NCI-H187 treated with DMSO at 0.1 percent for 48 hours (cell line): ENCODE measurements at places on chromosomes 3 and 15.

DNA sequence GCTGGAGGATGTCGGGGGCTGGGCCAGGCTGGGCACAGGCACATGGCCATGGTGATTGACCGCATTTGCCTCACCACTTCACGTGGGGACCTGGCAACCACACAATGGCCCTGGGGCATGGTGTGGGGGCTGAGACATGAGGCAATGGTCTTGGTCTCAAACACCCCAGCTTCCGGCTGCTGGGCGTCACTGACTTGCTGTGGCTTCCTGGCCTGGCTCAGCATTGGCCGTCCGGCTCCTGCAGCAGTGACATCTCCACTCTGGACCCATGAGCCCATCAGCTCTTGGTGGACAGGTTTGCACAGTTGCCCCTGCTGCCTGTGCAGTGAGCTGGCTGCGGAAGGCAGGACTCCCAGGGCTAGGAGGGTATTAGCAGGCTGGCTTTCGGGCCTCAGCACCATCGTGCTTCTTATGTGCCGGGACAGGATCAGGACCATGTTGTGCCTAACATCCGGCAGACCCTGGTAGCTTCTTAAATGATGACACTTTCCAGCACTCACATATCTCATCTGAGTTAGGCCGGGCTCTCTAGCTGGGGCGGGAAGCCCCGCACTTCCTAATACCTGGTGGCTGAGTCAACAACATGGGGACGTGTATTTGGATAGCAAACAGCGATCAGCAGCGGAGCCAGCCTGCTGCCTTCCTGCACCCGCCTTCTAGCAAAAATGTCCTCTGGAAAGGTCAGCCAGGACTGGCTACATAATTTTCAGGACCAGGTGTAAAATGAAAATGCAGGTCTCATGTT is 34.1 kb downstream of the ZNF710 start:
- no peak for DNase-seq

DNA sequence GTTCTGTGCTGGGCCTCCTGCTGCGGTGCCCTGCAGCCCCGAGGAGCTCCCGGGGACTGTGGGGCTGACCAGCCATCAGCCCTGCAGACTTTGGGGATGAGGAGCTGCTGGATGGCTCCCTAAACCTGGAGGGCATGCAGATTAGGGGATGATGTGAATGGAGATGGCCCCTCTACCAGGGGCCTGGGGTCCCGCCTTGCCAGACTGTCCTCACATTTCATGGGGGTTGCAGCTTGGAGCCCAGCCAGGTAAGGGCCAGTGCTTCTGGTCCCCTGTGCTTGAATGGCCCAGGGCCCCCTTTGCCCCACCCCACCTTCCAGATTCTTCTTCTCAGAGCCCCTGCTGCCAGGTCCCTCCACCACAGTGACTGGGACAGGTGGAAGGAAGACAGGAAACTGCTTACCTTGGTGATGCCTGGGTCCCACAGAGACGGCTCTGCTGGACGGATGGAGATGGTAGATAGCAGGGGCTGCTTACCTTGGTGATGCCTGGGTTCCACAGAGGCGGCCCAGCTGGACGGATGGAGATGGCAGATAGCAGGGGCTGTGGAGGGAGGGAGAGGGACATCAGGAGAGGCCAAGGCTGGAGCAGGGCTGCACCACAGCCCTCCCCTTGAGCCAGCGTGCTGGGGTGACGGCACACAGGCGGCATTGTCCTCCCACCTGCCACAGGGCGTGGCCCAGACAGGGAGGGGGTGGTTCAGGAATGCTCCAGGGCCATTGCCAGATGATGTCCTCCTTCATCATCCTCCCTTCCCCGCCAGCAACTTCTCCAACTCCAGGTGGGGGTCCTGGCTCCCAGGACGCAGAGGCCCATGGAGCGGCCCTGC is at the start of gene SPTBN5:
SPTBN5 (minus strand) TSS at position 632 of the 829 bp plus-strand sequence; CDS start at position 76, 556 bp downstream.
- DNase-seq = no peak

GRCh38 chr3:172980849-172981248 is 160.2 kb downstream of the SPATA16 start:
- DNase-seq = no peak

- DNase-seq = no peak
These were observed 75.2 kb downstream of the APBA2 start for GRCh38 chr15:28960979-28961378.

GRCh38 chr15:51253366-51253765 is 85.0 kb downstream of the CYP19A1 start:
- no peak for DNase-seq

DNA sequence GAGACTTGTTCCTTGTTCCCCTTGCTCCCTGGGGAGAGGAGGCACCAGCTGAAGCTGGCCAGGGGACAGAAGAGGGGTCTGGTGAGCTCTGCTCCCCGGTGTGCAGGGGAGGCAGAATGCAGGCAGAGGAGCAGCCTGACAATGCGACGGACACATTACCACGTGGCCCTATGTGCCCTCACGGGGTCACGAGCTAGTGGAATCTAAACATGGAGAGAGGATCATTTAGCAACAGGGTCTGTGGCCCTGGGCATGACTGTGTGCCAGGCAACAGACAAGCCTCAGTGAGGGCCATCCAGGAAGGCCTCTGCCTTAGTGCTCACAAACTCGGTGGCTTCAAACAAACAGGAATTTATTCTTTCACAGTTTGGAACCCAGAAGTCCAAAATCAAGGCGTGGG is 8.5 kb upstream of the MUC4 start:
- DNase-seq = no peak

DNA sequence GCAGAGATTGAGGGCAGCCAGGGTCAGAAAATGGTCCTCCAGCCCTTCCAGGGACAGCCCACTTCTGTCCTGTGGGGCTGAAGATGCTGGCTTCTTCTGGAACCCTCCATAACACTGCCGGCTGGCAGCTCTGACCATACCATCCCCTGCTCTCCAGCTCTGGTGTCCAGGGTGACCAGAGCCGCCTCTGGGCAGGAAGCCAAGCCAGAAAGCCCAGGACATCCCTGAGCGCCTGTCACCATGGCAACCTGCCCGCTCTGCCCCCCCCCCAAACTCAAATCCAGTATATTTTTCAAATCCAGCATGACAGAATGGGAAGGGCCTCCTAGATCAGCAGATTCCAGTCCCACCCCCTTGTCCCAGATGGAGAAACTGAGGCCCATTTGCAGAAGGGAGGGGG is 420 bp upstream of the TMIE start:
- no peak for DNase-seq

DNA sequence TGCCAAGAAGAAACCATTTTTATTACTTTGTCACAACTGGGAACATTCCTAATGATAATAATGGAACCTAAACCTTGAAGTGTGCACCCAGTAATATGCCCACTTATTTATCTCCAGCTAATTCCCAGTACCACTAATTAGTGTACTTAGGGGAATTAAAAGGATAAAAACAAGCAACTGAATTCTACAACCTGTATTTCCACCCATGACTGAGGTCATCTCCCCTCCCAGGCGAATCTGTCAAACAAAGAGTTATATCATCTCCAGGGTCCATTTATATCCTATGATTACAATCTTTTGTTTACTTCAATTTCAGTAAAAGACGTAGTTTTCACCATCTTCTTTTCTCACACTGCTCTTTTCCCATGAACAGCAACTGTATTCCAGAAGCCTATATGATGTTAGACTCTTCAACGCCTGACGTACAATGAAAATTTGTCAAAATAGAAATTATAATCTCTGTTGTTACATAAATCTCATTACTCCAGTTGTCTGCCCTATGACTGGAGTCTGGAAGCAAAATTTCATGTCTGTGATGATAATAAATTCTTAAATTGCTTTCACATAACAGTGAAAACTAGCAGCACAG is 177.6 kb downstream of the GOLIM4 start:
- DNase-seq = no peak

- DNase-seq = no peak
These were observed 62.7 kb downstream of the EXOG start for GRCh38 chr3:38558864-38559263.

- DNase-seq = no peak
These were observed 104.2 kb downstream of the AGBL1 start for GRCh38 chr15:86183596-86184491.
